ENCODE measurements at places on chromosomes 6 and 20. TPM values are rescaled to one million over a fixed set of nuclear protein-coding genes. Genes with fewer than 3 reads are reported as not detected.

Gene TBC1D7
- total RNA-seq = 12.9 TPM

GRCh38 chr6:20340068-20340848 lies 61.4 kb upstream of the E2F3 start:
- no peak for DNase-seq

Gene CCHCR1
- total RNA-seq = 38.0 TPM

Gene ZNF165
- total RNA-seq = 4.4 TPM

GRCh38 chr6:135128268-135128914 lies 52.7 kb upstream of the MYB start:
- DNase-seq = no peak

Gene MRPL2
- total RNA-seq = 54.4 TPM

GRCh38 chr20:64146301-64146935 lies 17.8 kb upstream of the MYT1 start:
- DNase-seq = no peak

Gene PTCRA
- not detected for total RNA-seq

DNA sequence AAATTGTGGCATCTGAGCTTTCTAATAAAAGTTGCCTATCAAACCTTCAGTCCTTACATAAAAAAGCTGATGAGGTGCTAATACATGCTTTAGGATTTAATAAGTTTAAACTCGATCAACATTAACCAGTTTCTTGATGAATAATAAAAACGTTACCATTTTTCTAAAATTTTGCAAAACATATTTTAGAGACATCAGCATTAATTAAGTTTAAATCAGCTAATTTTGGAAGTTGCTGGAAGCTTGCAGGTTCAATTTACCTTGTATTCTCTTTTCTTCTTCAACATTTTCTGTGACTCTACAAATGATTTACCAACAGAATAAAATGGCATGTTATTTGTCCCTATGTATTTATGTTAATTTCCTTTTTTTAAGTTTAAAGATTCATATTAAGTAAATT lies 365.3 kb upstream of the OPRM1 start:
- no peak for DNase-seq

GRCh38 chr6:17894905-17895304 lies 92.5 kb downstream of the KIF13A start:
- no peak for DNase-seq

- DNase-seq = no peak
Observed at GRCh38 chr6:159760602-159761057, 1.2 kb upstream of the ACAT2 start.

GRCh38 chr6:123953920-123954319 lies 150.3 kb downstream of the NKAIN2 start:
- no peak for DNase-seq

DNA sequence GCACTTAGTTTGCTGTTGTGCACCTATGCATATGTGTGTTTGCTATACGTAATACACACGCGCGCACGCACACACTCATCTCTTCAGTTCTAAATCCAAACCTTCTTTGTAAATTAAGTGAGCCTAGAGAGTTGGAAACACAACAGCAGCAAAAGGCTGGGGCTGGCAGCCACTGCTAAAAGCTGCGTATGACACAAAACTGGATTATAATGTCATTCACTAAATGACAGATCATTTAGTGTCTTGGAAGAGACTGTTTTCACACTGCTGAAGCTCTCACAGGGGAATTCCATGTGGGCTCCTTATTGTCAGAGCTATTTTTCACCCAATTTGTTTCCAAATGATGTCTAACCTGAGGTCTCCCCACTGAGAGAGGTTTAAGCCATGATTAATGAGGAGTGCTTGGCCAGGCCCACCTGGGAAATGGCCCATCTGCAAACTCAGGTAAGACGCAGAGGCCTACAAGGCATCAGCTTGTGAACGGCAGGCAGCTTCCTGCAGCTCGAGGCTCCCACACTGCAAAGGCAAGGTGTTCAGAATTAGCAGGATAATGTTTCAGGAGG lies 94.2 kb downstream of the OLIG3 start:
- DNase-seq = no peak

Gene TCP11
- not detected for total RNA-seq

DNA sequence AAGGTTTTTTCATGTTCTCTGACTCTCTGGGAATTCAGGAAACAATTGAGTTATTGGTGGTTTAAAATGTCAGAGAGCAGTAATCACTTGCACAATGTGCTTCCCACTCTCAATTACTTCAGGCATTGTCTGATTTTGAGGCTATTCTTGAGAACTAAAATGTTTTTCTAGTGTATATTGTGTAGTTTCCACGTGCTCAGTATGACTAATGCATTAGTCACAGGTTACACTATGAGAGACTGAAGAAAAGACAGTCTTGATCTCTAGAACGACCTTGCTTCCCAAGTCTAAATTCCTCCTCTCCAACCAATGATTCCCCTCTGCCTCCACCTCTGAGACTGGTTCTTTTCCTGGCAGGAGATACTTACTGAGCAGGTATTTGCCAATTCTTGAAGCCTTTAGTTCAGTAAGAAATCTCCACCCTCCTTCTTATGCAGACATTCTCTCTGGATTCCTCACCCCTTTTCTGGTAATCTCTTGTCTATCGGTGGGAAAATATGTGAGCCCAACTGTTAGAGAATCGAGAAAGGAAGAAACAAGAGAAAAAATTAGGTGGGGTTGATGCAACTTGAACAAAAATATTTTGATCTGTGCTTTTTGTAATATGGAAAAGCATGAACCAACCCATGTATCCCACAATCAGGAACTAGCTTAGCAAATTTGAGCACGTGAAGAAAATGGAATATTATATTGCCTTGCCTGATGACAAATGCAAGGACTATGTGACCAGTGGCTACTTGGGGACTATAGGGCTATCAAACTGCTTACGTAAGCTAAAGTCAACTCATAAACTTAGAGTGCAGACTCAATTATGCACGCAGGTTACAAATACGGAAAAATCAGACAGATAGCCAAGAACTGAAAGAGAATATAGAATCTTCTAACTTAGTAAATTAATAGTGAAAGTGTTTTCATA lies 61.1 kb upstream of the SLC22A16 start:
- DNase-seq = peak; percentile 70

Gene TSBP1
- not detected for total RNA-seq

DNA sequence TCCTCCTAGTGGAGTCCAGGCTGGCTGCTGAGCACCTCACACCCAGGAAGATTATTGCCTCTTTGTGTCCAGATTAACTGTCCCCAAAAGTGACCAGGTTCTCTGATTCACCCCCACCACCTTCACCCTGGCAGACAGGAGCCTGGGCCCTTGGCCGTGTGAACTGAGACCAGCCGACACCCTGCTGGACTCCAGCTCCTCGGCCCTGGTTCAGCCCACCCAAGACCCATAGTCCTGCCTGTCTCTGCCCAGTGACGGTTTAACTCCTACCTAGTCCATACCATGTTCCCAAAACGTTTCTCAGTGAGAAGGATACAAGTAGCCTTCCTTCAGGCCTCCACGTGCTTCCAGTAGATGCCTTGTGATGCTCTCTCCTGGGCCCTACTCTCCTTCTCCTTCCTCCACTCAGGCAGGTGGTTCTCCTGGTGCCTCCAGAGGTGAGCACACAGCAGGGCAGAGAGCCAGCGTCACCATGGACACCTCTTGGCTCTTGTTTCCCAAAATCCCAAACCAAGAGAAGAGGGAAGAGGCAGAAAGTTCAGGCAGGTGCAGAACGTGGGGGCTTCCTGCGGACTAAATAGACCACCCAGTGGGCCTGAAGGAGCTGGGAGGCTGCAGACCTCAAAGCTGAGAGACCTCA lies 134.4 kb upstream of the CST7 start:
- no peak for DNase-seq

Gene FAM217A
- total RNA-seq = not detected

GRCh38 chr6:79993012-79993910 lies 11.2 kb upstream of the TTK start:
- DNase-seq = no peak

Gene NOX3
- not detected for total RNA-seq

GRCh38 chr6:141426400-141426980 lies 706.2 kb upstream of the GJE1 start:
- no peak for DNase-seq

- no peak for DNase-seq
Observed at GRCh38 chr6:33613795-33614168, 7.3 kb upstream of the ITPR3 start.

DNA sequence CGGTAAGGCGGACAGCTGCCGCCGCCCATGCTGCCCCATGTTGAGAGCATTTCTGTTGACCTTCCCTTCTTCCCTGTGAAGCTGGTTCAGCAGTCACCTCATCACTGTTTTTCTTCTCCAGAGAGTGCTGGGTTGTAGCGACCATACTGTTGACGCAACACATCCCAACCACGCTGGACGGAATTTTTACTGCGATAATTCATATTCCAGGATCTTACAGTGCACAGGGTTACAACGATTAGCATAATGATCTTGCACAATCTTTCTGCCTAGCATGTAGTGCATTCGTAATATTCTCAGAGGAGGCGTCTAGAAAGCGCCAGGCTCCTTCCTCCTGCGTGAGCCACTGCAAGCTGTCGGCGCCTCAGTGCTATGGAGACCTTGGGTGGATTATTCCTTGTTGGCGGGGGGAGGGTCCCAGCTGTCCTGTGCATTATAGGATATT lies 137.0 kb downstream of the MTHFD1L start:
- DNase-seq = no peak

Gene RALY
- 290 TPM for total RNA-seq

DNA sequence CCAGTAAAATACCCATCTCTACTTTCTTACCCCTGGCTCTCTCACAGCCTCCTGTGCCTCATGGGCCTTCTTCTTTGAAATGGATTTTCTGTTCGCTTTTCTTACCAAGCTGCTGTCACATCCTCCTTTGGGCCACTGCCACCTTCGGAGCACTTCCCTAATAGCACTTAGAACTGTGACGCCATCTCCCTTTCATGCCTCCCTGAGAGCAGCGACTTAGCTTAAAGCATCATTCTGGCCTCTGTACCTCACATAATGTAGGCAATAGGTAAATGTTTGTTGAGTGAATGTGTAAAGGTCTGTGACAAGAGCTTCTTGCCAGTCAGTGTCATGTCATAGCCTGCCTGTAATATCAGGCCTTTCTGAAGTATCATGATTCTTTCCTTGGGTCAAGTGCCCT lies 78.8 kb downstream of the ADGRG6 start:
- DNase-seq = no peak

Gene HLA-DRB5
- total RNA-seq = not detected
